ENCODE measurements at places on chromosomes 4 and X.

DNA sequence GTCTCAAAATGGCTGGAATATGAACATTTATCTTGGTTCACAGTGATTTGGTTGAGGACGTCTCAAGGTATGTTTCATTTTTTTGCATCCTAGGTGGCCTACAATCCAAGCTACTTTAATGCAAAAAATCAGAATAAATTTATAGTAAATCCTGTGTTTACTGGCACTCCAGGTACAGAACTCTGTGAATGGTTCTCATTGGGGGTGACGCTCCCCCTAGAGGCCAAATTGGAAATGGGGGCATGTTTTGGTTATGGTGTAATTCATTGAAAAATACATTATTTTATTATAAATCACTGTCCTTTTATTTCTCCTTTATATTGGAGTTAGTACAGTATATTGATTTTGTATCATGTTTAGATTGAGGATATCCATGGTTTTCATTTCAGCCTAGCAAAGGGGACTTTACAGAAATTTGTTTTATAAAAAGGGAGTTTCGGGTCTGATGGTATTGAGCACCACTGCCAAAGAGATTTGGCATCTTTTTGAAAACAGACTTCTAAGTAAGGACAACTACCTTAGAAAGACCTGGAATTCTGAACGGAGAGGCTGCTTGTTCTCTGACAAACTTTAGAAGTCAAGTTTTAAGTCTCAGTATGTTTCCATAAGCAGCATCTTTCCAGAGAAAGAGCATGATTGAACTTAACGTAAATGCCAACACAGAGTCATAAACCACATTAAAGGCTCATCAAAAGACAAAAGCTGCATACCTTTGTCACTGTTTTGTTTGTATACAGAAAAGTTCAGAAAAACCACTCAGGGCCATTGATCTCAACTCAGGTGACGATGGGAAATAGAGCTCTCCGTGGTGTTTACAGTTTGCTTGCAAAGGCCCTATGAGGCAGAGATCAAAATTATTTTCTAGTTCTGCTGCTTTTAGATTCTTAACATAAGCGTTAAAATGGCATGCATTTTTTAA, 19.4 kb downstream of the MTM1 start:
- no peaks in the 10 kb centered on the region for H3K27me3 ChIP-seq
- H3K4me1 ChIP-seq: no peaks in the 10 kb centered on the region
- H3K27ac ChIP-seq: no peak overlapping the region
- no peak overlapping the region for H3K4me3 ChIP-seq
- no peak for DNase-seq
- H3K36me3 ChIP-seq: no peaks in the 10 kb centered on the region

- H3K27me3 ChIP-seq: peaks cover 36% of the 10 kb centered on the region
- no peaks in the 10 kb centered on the region for H3K36me3 ChIP-seq
- H3K4me3 ChIP-seq: no peak overlapping the region
- peaks cover 16% of the 10 kb centered on the region for H3K4me1 ChIP-seq
These were observed 79.1 kb upstream of the C1QTNF7 start for GRCh38 chr4:15348695-15349094.

- peak; percentile 91 for DNase-seq
- H3K36me3 ChIP-seq: no peaks in the 10 kb centered on the region
- peak within 1 kb of the TSS; percentile 92 for H3K4me3 ChIP-seq
- H3K4me1 ChIP-seq: peaks cover 51% of the 10 kb centered on the region
- peak within 1 kb of the TSS; percentile 94 for H3K27ac ChIP-seq
These were observed at the start of gene AFF1 for GRCh38 chr4:86934771-86935565. TSS of gene AFF1 (plus strand) at chr4:86935011. CDS start at chr4:86948534, 13,523 bp downstream.

- H3K27ac ChIP-seq: no peak overlapping the region
- H3K4me3 ChIP-seq: no peak overlapping the region
- no peak for DNase-seq
- H3K4me1 ChIP-seq: no peaks in the 10 kb centered on the region
These were observed 180.3 kb upstream of the ATOH1 start for GRCh38 chr4:93648258-93648657.

GRCh38 chr4:153773236-153773690, 13.4 kb upstream of the RNF175 start:
- H3K27me3 ChIP-seq: peaks cover 2% of the 10 kb centered on the region
- no peak overlapping the region for H3K4me3 ChIP-seq
- H3K36me3 ChIP-seq: no peaks in the 10 kb centered on the region
- no peaks in the 10 kb centered on the region for H3K4me1 ChIP-seq
- no peak overlapping the region for H3K27ac ChIP-seq

- H3K27me3 ChIP-seq: peaks cover 26% of the 10 kb centered on the region
- no peak for DNase-seq
- peaks cover 82% of the 10 kb centered on the region for H3K36me3 ChIP-seq
These were observed 116.8 kb downstream of the AFAP1 start for GRCh38 chr4:7822877-7823276.

- peaks cover 2% of the 10 kb centered on the region for H3K27me3 ChIP-seq
- H3K4me3 ChIP-seq: no peak overlapping the region
- H3K27ac ChIP-seq: no peak overlapping the region
- H3K4me1 ChIP-seq: peaks cover 10% of the 10 kb centered on the region
- DNase-seq: no peak
- peaks cover 4% of the 10 kb centered on the region for H3K36me3 ChIP-seq
These were observed 12.1 kb downstream of the UVSSA start for GRCh38 chr4:1359144-1359501.

GRCh38 chr4:158847535-158847934, 78.7 kb downstream of the FNIP2 start:
- H3K4me3 ChIP-seq: no peak overlapping the region
- DNase-seq: no peak
- H3K4me1 ChIP-seq: peaks cover 9% of the 10 kb centered on the region
- no peak overlapping the region for H3K27ac ChIP-seq
- H3K36me3 ChIP-seq: peaks cover 12% of the 10 kb centered on the region

DNA sequence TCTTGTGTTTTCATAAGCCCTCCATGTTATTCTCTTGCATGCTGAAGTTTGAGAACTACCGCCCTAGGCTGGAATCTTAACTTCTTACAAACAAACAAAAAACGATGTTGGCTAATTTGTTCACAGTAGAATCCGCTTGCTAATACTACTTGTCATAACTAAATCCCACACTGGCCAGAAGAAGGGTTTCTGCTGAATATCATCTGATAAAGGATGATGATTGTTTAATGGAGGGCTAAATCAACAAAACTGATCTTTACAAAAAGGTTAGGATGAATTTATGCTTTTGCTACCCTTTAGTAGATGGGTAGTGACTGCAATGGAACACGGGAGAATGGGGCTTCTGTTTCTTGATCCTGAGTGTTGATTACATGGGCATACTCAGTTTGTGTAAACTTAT, 42.3 kb downstream of the SPATA4 start:
- H3K27me3 ChIP-seq: no peaks in the 10 kb centered on the region
- H3K27ac ChIP-seq: no peak overlapping the region
- peaks cover 17% of the 10 kb centered on the region for H3K4me1 ChIP-seq
- no peaks in the 10 kb centered on the region for H3K36me3 ChIP-seq
- H3K4me3 ChIP-seq: no peak overlapping the region

DNA sequence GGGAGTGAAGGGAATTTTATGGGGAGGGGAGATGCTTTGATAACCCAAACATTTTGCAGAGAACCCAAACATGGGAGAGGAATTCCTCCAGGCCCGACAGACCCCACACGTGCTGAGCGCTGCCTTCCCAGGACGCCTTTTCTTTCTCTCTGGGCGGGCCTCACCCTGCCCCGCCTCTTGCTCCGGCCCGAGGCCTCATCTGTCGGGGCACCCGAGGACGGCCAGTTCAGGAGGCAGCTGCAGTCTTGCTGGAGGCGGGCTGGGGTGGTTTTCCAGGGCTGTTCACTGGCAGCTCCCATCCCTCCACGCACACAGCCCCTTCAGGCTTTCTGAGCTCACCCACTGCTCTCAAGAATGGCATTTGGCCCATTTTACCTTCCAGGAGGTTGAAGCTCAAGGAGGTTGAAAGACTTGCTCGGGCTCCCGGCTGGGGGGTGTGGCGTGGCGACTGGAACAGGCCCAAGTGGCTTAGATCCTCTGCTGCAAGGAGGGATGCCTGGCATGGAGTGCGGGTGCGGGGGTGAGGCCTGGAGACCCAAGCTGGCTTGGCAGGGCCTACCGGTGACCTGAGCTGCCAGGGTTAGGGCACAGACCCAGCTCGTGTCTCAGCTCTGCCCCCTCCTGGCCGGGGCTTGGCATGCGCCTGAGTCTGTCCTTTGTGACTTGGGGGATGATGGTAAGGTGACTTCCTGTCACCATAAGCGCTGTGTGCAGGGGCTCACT, 99.2 kb downstream of the PSAPL1 start:
- H3K27me3 ChIP-seq: peaks cover 21% of the 10 kb centered on the region
- H3K27ac ChIP-seq: no peak overlapping the region
- H3K4me3 ChIP-seq: no peak overlapping the region

- no peaks in the 10 kb centered on the region for H3K27me3 ChIP-seq
- peaks cover 36% of the 10 kb centered on the region for H3K4me1 ChIP-seq
- H3K27ac ChIP-seq: peak overlapping the region; percentile 85
These were observed 208.8 kb downstream of the SH2D1A start for GRCh38 chrX:124555036-124555595.

DNA sequence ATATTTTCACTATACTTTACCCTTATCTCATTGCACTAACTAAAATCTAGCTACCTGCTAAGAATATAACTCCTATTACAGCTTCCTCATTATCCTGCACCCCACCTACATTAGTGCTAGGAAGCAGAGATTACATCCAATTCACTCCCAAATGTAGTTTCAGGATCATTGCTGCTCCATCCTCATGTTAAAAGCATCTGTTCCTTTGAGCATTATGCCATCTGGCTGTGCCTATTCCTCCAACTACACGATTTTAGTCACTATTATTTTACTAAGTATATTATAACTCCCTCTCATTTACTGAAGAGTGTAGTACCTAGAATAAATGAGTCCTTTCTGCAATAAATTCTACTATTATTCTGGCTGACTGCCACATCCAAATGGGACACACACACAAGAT, 1586.9 kb downstream of the TECRL start:
- no peaks in the 10 kb centered on the region for H3K27me3 ChIP-seq
- H3K36me3 ChIP-seq: no peaks in the 10 kb centered on the region

GRCh38 chr4:1651609-1652008, 32.5 kb downstream of the FAM53A start:
- no peak overlapping the region for H3K4me3 ChIP-seq
- H3K36me3 ChIP-seq: peaks cover 5% of the 10 kb centered on the region
- H3K4me1 ChIP-seq: no peaks in the 10 kb centered on the region
- H3K27me3 ChIP-seq: peaks cover 3% of the 10 kb centered on the region

DNA sequence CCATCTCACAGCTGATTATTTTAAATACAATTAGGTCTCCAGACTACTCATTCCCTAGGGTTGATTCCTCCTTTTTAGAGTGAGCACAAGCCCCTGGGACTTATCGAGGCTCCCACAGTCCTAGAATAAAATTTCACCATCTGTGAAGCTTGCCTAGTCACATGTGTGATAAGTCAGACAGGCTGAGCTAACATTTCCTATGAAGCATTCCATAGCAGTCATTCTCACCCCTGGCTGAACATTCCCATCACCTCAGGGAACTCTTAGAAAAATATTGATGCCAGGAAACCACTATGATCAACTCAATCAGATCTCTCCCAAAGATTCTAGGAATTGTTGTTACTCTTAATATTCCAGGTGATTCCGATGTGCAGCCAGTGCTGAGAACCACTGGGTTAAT, 37.7 kb downstream of the ARHGEF9 start:
- H3K27me3 ChIP-seq: no peaks in the 10 kb centered on the region
- no peak overlapping the region for H3K4me3 ChIP-seq
- peak; percentile 18 for DNase-seq
- peaks cover 27% of the 10 kb centered on the region for H3K4me1 ChIP-seq
- no peak overlapping the region for H3K27ac ChIP-seq

DNA sequence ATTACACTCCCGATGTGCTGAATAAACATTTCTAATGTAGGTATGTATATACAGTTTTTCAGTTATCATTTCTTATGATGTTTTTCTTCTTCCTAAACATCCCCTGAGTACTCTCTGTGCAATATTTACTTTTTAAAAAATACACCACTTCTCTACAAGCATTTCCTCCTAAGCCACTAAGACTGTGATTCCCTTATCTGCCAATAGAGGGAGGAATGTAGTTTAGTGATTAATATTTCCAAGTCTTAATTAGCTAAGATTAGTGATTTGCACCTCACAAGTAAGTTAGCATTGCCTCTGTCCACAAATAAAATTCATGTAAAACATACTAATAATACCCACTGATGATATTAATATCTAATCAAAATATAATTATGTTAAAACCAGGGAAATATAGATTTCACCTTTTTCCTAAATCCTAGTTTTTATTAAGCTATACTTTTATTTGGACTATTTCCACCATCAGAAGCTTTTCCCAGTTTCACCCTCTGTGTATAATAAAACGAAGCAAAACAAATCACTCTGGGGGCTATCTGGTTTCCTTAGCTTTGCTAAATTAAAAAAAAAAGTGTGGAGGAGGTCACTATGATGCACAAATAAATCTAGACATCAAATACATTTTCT, 909.1 kb downstream of the FAT4 start:
- H3K36me3 ChIP-seq: no peaks in the 10 kb centered on the region
- H3K27ac ChIP-seq: no peak overlapping the region
- no peaks in the 10 kb centered on the region for H3K4me1 ChIP-seq
- H3K4me3 ChIP-seq: no peak overlapping the region
- peak; percentile 12 for DNase-seq
- no peaks in the 10 kb centered on the region for H3K27me3 ChIP-seq

- peaks cover 17% of the 10 kb centered on the region for H3K4me1 ChIP-seq
- peaks cover 46% of the 10 kb centered on the region for H3K36me3 ChIP-seq
- H3K27me3 ChIP-seq: no peaks in the 10 kb centered on the region
- H3K27ac ChIP-seq: no peak overlapping the region
- DNase-seq: no peak
These were observed 61.5 kb downstream of the RFC1 start for GRCh38 chr4:39304651-39305050.

DNA sequence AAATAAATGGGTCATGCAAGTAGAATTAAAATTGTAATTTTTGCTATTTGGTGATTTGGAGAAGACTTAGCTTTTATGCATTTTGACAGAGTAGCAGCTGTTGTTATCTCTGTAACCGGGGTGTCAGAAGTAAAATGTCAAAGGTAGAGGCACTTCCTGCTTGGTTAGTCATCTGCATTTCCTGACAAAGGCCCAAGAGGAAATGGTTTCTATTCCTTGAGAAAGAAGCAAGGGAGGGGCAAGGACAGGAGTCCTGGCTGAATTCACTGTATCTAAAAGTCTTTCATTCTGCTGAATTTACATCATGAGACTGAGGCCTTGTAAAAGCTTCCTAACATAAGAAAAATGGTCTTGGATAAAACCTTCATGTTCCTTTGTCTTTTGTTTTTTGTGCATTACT, 550.9 kb upstream of the BOD1L1 start:
- H3K27me3 ChIP-seq: no peaks in the 10 kb centered on the region
- peaks cover 57% of the 10 kb centered on the region for H3K4me1 ChIP-seq
- DNase-seq: peak; percentile 5
- H3K27ac ChIP-seq: peak overlapping the region; percentile 25
